ENCODE measurements at places on chromosomes 7 and 10. TPM values are rescaled to one million over a fixed set of nuclear protein-coding genes. Genes with fewer than 3 reads are reported as not detected.

LIPF gene
- not detected for total RNA-seq

SFMBT2 gene
- total RNA-seq, result 0.03 TPM

AKR1C3 gene
- 95.6 TPM for total RNA-seq

ZNF680 gene
- total RNA-seq, result 4.2 TPM

C10orf95 gene
- total RNA-seq, result 11.7 TPM

TIAL1 gene
- total RNA-seq, result 26.6 TPM

EGFR gene
- total RNA-seq, result 28.1 TPM

TWIST1 gene
- not detected for total RNA-seq

ADAM12 gene
- total RNA-seq, result not detected

MRLN gene
- total RNA-seq, result not detected

ZDHHC4 gene
- total RNA-seq, result 40.8 TPM

RBP3 gene
- total RNA-seq, result 0.20 TPM

FAM25C gene
- not detected for total RNA-seq

PRSS37 gene
- total RNA-seq, result not detected

ANKRD61 gene
- not detected for total RNA-seq

LOXL4 gene
- total RNA-seq, result 23.0 TPM

FAM149B1 gene
- 10.8 TPM for total RNA-seq

OR2A1 gene
- not detected for total RNA-seq
